Esophagus squamous epithelium (tissue), 5 donors: ENCODE measurements at places on chromosomes 2 and 18. TPM values are rescaled to one million over a fixed set of nuclear protein-coding genes. Genes with fewer than 3 reads are reported as not detected.

- no peak for DNase-seq
These were observed 557.5 kb downstream of the ARHGAP15 start for GRCh38 chr2:143686585-143687164.

The KIAA2012 gene
- not detected for total RNA-seq

GRCh38 chr2:96918754-96919550, 49.1 kb upstream of the SEMA4C start:
- no peak for DNase-seq

DNA sequence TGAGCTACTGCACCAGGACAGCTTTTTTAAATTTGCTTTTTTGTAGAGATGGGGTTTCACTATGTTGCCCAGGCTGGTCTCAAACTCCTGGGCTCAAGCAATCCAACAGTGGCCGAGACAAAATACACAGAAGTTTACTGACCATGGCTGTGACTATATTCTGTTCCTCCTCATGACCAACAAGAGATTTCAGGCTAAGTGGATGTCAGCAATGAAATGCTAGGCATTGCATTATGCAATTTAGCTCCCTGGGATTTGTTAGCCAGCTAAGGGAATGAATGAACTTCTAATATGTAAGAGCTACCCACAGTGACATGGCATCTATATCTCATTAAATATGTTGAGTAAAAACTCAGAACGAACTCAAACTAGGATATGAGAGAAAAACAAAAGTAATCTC, 81.9 kb upstream of the MBOAT2 start:
- DNase-seq: no peak

DNA sequence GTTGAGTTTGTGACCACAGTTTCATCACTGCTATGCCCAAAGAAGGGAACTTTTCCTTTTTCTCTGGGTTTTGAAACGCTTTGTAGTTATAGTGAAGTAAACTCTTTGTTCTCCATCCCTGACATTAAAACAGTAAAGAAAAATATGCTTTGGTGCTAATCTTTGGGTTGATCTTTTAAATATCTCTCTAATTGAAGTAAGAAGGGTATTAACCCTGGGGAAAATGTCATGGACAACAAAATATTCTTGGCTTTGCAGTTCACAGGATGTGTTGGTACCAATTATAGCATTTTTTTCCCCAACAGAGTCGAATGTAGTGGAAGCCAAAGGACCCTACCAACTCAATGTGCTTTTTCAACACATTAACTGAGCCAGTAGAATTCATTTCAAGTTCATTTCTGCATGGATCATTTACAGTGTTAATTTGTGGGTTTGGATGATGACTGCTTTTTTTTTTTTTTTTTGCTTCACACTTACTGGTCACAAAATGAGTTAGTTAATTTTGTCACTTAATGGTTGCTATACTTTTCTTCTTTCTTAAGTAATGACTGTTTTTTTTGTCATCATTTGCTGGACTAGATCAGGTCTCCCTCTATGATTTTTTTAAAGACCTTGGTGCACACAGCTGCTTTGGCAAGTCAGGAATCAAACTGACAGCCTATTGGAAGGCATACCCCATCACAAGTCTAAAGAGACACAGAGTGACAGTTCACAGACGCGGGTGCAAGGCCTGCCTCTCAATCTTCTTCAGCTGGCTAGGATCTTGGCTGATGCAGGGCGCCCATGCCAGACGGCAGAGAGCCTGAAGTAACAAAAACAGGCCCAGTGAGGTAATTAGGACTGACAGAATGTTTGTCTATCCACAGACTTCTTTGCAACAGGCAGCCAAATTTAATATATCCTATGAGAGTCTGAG, 98.8 kb upstream of the MMADHC start:
- DNase-seq: no peak
